Omental fat pad (tissue), 4 donors: ENCODE measurements at places on chromosomes 16 and 17. TPM values are rescaled to one million over a fixed set of nuclear protein-coding genes. Genes with fewer than 3 reads are reported as not detected.
A peak's percentile ranks its signal among the peaks of the same experiment; 100 is the strongest.

DNA sequence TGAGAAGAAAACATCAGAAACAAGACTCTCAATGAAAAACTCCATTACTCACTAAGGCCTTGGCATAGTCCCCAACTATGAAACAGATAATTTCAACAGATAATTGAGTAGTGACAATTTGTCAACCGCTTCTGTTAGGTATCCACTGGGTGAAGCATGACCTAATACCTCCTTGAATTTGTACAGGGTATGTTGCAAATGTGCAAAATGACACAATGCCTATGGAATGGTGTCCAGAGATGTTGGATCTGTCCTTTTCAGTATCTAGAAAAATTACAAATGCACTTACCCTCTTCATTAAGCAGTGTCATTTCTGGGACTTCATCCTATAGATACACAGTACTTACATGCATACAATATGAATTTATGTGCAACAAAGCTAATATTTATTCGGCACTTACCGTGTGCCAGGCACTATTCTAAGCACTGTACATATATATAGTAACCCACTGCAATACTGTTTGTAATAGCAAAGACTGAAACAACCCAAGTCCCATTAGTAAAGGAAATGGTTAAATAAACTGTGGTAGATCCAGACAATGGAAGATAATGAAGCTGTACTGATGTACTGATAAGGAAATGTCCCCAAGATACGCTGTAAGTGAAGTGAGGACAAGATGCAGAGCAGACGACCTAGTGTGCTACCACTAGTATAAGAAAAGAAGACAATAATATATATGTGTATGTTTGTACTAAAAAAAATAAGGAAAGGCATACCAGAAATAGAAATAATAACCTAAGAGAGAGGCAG is 21.4 kb upstream of the SLC6A4 start:
- DNase-seq, result no peak

GRCh38 chr16:50202926-50203624 is 50.0 kb downstream of the TENT4B start:
- DNase-seq, result no peak

DNA sequence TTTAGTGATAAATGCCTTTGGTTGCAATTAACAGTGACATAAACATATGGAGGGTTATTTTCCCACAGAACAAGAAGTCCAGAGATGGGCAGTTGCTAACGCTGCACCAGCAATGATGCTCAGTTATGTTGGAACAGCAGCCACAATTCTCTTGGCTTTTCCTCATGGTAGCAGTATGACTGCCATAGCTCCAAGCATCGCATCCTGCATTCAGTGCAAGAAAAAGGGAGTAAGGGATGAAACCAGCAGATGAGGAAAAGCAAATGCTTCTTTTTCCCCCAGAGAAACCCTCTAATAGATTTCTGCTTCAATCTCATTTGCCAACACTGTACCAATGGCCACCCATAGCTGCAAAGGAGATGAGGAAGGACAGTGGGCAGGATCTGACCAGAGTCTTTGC is 13.0 kb upstream of the ZCCHC14 start:
- DNase-seq, result no peak

DNA sequence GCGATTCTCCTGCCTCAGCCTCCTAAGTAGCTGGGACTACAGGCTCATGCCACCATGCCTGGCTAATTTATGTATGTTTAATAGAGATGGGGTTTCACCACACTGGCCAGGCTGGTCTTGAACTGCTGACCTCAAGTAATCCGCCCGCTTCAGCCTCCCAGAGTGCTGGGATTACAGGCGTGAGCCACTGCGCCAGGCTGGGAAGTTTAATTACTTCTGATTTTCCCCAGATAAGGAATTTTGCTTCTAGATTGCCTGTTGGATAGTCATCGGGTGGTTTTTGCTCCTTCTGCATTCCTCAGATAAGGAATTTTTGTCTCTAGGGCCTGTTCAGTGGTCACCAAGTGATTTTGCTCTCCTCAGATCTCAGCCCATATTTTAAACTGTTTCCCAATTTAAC is 112.5 kb downstream of the MAP2K4 start:
- no peak for DNase-seq

DNA sequence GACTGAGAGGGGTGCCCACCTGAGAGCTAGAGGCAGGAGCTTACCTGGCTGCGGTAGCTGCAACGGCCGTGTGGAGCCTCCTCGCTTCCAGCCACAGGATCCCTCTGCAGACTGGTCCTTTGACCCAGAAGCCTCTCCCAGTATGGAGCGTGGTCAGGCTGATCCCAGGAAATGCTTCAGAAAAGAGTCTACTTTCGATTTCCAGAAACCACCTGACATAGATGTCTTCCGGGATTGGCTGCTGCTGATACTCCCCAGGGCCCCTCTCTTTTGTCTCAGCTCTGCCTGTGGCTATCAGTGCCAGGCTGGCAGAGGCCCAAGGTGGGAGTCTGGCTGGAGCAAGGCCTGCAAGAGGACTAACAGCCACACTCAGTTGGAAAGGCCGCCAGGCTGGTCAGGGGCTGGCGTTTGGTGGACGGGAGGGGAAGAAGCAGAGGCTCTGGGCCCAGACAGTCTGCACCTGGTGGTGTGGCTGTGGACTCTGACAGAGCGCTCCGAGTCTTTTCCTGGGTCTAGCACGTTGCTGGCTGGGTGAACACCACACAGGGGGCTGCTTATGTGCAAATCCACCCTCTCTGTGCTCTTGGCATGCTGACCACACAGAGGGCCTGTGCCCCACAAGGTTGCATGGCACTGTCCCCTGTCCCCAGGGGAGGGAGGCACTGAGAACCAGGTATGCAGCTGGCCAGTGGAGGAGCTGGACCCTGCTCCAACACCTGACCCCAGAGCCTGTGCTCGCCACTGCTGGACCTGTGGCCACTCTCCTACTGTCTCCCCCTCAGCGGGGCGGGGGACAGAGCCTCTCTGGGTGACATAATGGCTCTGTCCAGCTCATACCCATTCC is at the start of gene LGALS3BP:
Gene LGALS3BP (minus strand): TSS at position 144 of the 844 bp plus-strand sequence. CDS start 2,732 bp downstream, outside the sequence.
- peak; percentile 44 for DNase-seq

DNA sequence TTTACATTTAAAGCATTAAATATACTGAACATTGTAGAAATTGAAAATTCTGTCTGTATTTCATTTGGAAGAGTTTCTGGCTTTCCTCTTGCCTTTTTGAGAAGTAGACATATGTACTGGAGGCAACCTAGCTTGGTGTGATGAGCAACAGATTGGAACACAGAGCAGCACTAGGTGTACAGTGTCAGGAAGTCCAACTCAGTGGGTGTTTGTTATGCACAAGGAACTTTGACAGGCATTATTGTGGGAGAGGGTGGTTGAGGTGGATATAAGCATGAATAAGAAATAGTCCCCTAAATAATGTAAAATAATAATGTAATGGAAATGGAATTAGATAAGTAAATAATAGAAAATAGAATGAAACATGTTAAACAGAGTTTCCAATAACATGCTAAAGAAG is 58.1 kb downstream of the PPM1E start:
- no peak for DNase-seq

DNA sequence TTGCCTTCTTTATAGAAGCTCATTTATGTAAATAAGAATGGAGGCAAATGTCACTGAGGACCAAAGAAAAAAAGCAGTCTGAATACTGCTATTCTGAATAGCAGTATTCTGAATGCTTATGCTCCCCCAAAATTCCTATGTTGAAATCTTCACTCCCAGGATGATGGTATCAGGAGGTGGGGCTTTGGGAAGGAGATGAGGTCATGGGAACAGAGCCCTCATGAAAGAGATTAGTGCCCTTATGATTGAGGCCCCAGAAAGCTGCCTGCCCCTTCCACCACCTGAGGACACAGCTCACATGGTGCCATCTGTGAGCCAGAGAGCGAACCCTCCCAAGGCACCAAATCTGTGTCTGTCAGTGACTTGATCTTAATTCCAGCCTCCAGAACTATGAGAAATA is 28.8 kb downstream of the HEATR6 start:
- DNase-seq, result no peak

GRCh38 chr17:48541036-48541576 is 3.8 kb downstream of the HOXB2 start:
- DNase-seq, result no peak

GRCh38 chr17:30379303-30379902 is 676 bp downstream of the CPD start:
- no peak for DNase-seq

GRCh38 chr17:79830303-79830702 is 8.9 kb downstream of the CBX4 start:
- no peak for DNase-seq

The UNC13D gene
- 27.1 TPM for total RNA-seq

The HSPB9 gene
- total RNA-seq, result not detected

The ZACN gene
- total RNA-seq, result not detected

The ODAD4 gene
- 0.96 TPM for total RNA-seq

The MYL4 gene
- total RNA-seq, result 2.5 TPM
